ENCODE measurements at places on chromosomes 11 and 22.

- no peak overlapping the region for H3K27ac ChIP-seq
- DNase-seq: no peak
- H3K27me3 ChIP-seq: peaks cover 24% of the 10 kb centered on the region
- H3K4me1 ChIP-seq: no peaks in the 10 kb centered on the region
- H3K36me3 ChIP-seq: no peaks in the 10 kb centered on the region
Observed at GRCh38 chr22:17060126-17060525, 24.7 kb upstream of the IL17RA start.

DNA sequence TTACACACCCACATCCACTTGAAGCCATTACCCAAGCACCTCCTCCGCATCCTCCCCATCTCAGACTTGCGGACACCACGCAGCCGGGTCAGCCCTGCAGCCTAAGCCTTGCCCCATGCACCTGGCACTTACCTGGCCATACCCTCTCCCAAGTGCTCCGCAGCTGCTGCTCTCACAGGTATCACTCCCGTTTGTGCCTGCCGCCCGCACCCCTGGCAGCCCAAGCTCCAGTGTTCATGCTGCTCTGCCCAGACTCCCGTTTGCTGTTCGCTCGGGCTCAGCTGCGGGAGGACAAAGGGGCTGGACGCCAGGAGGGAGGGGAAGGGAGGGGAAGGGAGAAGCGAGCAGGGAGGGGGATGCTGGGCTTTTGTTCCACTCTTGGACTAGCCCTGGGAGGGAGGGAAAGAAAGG, at the start of gene KLHL35:
KLHL35 (minus strand) TSS at position 293 of the 411 bp plus-strand sequence. CDS start 2,574 bp downstream, outside the sequence.
- no peak for DNase-seq
- peaks cover 19% of the 10 kb centered on the region for H3K4me1 ChIP-seq
- no peak within 1 kb of the TSS for H3K27ac ChIP-seq
- no peaks in the 10 kb centered on the region for H3K36me3 ChIP-seq

- peaks cover 3% of the 10 kb centered on the region for H3K36me3 ChIP-seq
- no peak overlapping the region for H3K27ac ChIP-seq
- H3K27me3 ChIP-seq: no peaks in the 10 kb centered on the region
- DNase-seq: peak; percentile 92
Observed at GRCh38 chr11:662689-663274, 25.7 kb downstream of the DRD4 start.

GRCh38 chr11:69831985-69832384, 12.8 kb upstream of the FGF3 start:
- DNase-seq: no peak
- no peaks in the 10 kb centered on the region for H3K4me1 ChIP-seq
- H3K27me3 ChIP-seq: no peaks in the 10 kb centered on the region
- no peaks in the 10 kb centered on the region for H3K36me3 ChIP-seq
- H3K27ac ChIP-seq: no peak overlapping the region
- H3K4me3 ChIP-seq: no peak overlapping the region

GRCh38 chr11:849104-849824, 6.6 kb downstream of the TSPAN4 start:
- H3K27me3 ChIP-seq: no peaks in the 10 kb centered on the region
- H3K27ac ChIP-seq: no peak overlapping the region
- peak overlapping the region; percentile 43 for H3K4me3 ChIP-seq

DNA sequence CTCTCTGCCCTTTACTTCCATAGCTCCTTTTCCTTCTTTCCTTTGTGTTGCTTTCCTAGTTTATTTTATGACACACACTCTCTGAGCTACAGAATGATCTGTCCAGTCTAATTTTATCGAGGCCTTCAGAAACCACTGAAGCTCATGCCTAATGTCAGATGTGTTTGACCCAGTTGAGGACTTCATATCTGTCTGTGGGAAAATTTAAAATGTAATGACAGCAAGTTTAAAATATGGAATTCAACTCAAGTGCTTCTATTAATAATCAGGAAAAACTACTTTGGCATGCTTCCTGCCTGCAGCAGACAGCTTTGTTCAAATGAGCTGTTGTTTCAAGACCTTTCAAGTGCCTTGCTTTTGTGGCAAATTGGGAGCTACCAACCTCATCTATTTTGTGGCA, 261.8 kb upstream of the MTNR1B start:
- no peaks in the 10 kb centered on the region for H3K36me3 ChIP-seq
- no peak overlapping the region for H3K4me3 ChIP-seq

DNA sequence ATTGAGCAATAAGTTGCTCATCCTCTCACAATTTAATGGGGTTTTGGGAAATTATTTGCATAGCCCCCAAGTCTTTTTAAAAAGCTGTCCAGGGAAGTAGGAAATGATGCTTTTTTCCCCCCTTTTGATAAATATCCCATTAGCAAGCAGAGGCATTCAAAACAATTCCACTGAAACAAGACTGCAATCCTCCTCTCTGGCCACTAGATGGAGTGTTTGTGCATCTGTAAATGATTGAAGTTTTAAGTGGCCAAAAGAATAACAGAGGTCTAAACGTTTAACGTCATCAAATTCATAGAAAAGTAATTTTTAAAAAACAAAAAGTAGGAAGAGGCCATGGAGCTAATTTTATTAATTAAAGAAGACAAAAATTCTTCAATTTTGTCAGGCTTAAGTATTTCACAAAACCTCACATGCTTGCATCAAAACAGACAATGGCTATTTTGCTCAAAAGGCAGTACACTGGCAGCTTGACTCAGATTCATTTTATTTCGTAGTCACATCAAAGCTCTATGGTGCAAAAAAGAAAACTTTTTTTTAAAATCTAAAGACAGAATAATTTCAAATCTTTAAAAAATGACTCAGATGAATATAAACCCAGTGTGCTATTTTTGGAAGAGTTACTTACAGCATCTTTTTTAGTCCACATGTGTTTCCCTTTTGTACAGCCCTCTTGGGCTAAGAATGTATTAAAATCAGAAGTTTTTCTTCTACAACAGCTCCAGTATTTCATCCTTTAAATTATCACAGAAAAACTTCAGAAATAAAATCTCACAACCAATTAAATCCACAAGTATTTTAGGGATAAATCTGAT, 17.8 kb downstream of the CHORDC1 start:
- H3K36me3 ChIP-seq: peaks cover 79% of the 10 kb centered on the region
- peak overlapping the region; percentile 22 for H3K27ac ChIP-seq
- H3K4me3 ChIP-seq: no peak overlapping the region
- peaks cover 3% of the 10 kb centered on the region for H3K4me1 ChIP-seq

DNA sequence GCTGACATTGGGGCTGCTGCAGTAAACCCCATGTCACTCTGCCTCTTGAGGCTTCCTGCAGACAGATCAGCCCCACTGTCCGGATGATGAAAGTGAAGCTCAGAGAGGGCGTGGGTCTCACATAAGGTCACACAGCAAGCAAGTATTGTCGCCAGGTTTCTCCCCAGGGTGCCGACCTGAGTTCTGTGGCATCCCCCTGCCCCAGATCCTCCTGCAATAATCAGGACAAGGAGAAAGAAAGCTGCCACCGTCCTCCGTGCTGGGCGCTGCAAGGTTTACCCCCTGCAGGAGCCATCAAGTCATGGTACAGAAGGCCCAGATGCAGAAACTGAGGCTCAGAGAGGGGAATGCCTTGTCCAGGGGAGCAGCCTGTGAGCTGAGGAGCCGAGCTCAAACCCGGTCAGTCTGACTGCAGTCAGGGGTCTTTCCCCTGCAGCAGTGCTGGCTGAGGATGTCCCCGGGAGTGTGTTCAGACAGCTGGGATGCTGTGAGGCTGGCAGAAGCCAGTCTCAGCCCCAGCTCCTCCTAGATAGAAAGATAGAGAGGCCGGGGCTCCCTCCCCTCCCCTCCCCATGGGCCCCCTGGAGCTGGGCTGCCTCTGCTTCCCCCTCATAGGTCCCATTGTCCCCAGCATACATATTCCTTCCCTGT, 13.2 kb downstream of the EMID1 start:
- no peaks in the 10 kb centered on the region for H3K36me3 ChIP-seq
- DNase-seq: peak; percentile 26
- no peak overlapping the region for H3K27ac ChIP-seq
- no peaks in the 10 kb centered on the region for H3K4me1 ChIP-seq

GRCh38 chr22:41491374-41492100, 22.6 kb downstream of the ACO2 start:
- H3K36me3 ChIP-seq: no peaks in the 10 kb centered on the region
- H3K27me3 ChIP-seq: no peaks in the 10 kb centered on the region
- peaks cover 5% of the 10 kb centered on the region for H3K4me1 ChIP-seq
- no peak overlapping the region for H3K27ac ChIP-seq
- no peak for DNase-seq

DNA sequence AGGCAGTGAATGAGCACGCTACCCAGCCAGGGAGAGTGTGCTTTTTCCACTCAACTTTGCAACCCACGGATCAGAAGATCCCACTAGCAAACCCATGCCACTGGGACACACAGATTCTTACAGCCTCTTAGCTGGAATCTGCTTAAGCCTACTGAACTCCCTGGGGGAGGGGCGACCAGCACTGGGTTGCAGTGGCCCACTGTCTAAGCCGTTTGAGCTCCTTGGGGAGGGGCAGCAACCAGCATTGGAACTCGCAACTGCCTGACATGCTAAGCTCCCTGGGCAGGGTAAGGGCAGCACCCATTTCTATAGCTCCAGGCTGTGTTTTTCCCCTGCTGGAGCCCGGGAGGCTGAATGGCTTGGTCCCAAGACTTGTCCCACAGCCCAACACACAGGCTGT, 99.6 kb downstream of the FAM168A start:
- no peak overlapping the region for H3K4me3 ChIP-seq
- no peak overlapping the region for H3K27ac ChIP-seq
- no peak for DNase-seq
- peaks cover 8% of the 10 kb centered on the region for H3K4me1 ChIP-seq
- H3K27me3 ChIP-seq: no peaks in the 10 kb centered on the region

DNA sequence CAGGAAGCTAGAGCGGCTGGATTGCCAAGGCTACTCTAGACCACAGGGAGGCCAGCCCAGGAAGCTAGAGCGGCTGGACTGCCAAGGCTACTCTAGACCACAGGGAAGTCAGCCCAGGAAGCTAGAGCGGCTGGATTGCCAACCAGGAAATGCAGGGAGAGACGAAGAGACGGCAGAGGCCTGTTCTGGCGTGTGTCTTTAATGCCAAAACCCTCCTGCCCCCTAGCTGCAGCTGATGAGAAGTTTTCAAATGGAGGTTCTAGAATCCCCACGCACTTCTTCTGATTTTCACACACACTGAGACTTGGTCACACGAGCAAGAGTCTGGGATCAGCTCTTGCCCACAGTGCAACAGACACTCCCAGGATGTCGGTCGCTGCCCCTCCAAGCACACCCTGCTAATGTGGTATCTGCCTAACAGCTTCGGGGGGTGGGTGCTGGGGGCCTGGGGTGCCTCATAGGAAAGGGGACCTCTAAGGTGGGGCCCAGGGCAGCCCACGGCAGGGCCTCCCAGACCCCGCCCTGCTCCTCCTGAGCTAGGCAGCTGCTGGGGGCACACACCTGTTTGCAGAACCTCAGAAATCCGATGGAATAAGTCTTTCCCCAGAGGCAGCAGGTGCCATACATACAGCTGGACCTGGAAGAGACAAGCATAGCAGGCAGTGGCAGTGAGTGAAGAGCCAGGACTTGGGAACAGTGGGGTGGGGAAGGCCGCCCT, 28.5 kb downstream of the MAFF start:
- H3K4me1 ChIP-seq: no peaks in the 10 kb centered on the region
- no peak for DNase-seq
- H3K4me3 ChIP-seq: no peak overlapping the region
- peaks cover 8% of the 10 kb centered on the region for H3K36me3 ChIP-seq
- no peak overlapping the region for H3K27ac ChIP-seq
- no peaks in the 10 kb centered on the region for H3K27me3 ChIP-seq

- H3K4me1 ChIP-seq: no peaks in the 10 kb centered on the region
- peaks cover 16% of the 10 kb centered on the region for H3K36me3 ChIP-seq
- H3K4me3 ChIP-seq: no peak overlapping the region
- H3K27me3 ChIP-seq: no peaks in the 10 kb centered on the region
Observed at GRCh38 chr11:67211656-67212436, 54.4 kb upstream of the GRK2 start.

DNA sequence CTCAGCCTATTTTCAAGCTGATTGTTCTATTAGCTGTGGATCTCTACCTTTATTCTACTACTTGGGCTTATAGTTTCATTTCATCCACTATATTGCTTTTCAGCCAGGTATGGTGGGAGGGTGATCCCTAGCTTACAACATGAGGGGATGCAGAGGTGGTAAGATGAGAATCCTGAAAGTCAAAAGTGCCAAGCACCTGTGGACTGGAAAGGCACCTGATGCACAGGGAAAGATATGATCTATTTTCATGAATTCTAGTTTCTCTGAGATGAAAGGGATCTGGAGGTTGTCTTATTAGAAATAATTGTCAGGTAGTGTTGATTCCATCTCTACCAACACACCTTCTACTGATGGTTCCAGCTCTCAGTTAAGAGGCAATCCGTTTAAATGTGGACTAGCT, 21.6 kb upstream of the IL18BP start:
- no peaks in the 10 kb centered on the region for H3K4me1 ChIP-seq
- no peak overlapping the region for H3K27ac ChIP-seq
- H3K27me3 ChIP-seq: no peaks in the 10 kb centered on the region
- H3K4me3 ChIP-seq: no peak overlapping the region
- H3K36me3 ChIP-seq: peaks cover 32% of the 10 kb centered on the region

GRCh38 chr11:76626921-76627401, 43.6 kb downstream of the LRRC32 start:
- H3K4me1 ChIP-seq: no peaks in the 10 kb centered on the region
- no peaks in the 10 kb centered on the region for H3K27me3 ChIP-seq
- no peak overlapping the region for H3K4me3 ChIP-seq

GRCh38 chr11:1487091-1487850, 692 bp upstream of the MOB2 start:
- no peaks in the 10 kb centered on the region for H3K27me3 ChIP-seq
- H3K4me1 ChIP-seq: no peaks in the 10 kb centered on the region
- no peak overlapping the region for H3K4me3 ChIP-seq
- DNase-seq: no peak
- H3K36me3 ChIP-seq: no peaks in the 10 kb centered on the region

DNA sequence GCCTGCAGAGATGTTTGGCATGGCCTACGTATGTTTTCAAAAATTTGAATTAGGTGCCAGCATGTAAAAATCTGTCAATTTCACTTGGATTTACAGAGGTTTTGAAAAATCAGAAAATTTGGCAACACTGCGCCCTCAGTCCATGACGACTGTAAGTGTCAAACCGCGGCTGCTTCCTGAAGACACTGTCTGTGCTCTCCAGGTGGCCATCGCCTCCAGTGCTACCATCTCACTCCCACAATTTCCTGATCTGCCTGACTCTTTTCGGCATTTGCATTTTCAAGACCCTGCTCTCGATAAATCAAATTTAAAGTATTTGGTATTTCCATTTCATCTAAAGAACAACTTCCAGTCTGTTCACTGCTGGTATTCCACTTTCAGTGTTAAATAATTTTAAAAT, 34.6 kb downstream of the VSIG10L2 start:
- H3K4me1 ChIP-seq: no peaks in the 10 kb centered on the region
- no peaks in the 10 kb centered on the region for H3K36me3 ChIP-seq
- no peaks in the 10 kb centered on the region for H3K27me3 ChIP-seq
- no peak overlapping the region for H3K4me3 ChIP-seq
- DNase-seq: no peak
- no peak overlapping the region for H3K27ac ChIP-seq

- peaks cover 4% of the 10 kb centered on the region for H3K4me1 ChIP-seq
- H3K4me3 ChIP-seq: no peak overlapping the region
- no peaks in the 10 kb centered on the region for H3K36me3 ChIP-seq
- H3K27ac ChIP-seq: no peak overlapping the region
- no peaks in the 10 kb centered on the region for H3K27me3 ChIP-seq
Observed at GRCh38 chr11:2761131-2762030, 61.6 kb upstream of the KCNQ1OT1 start.

GRCh38 chr22:29116397-29117123, 43.7 kb downstream of the KREMEN1 start:
- no peaks in the 10 kb centered on the region for H3K27me3 ChIP-seq
- H3K27ac ChIP-seq: no peak overlapping the region
- H3K36me3 ChIP-seq: no peaks in the 10 kb centered on the region
- no peak for DNase-seq

Measured in SK-N-SH (cell line).